Omental fat pad (tissue), 4 donors: ENCODE measurements at places on chromosomes 16 and 17. TPM values are rescaled to one million over a fixed set of nuclear protein-coding genes. Genes with fewer than 3 reads are reported as not detected.
A peak's percentile ranks its signal among the peaks of the same experiment; 100 is the strongest.

- DNase-seq: no peak
These were observed 483 bp downstream of the LLGL2 start for GRCh38 chr17:75525806-75526554.

- no peak for DNase-seq
These were observed 12.8 kb downstream of the SPNS3 start for GRCh38 chr17:4446326-4447071.

GRCh38 chr16:660459-661183, 7.3 kb upstream of the RHOT2 start:
- DNase-seq: peak; percentile 55

GRCh38 chr16:52092126-52092525, 454.8 kb downstream of the TOX3 start:
- no peak for DNase-seq

DNA sequence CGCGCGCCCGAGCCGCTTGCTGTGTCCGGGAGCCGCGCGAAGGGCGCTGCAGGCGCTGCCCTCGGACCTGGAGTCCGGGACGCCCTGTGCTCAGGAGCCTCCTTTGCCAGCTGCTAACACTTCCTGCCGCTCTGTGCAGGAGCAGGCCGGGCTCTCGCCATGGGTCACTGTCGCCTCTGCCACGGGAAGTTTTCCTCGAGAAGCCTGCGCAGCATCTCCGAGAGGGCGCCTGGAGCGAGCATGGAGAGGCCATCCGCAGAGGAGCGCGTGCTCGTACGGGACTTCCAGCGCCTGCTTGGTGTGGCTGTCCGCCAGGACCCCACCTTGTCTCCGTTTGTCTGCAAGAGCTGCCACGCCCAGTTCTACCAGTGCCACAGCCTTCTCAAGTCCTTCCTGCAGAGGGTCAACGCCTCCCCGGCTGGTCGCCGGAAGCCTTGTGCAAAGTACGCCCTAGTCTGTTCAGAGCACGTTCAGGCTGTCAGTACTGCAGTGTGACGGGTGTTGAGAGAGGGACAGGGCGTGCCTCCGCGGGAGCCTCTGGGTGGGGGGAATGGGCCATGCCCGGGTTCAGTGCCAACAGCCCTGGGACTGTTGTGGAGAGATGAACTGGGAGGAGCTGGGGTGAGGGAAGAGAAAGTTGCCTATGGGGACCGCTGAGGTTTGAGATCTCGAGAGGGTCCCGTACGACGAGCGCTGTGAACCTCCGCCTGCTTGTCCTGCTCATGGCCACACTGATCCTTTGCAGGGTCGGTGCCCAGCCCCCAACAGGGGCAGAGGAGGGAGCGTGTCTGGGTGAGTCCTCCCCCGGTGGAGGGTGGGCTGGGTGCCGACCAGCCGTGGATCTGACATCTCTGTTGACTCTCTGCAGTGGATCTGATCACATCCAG, 1.3 kb downstream of the ZNF276 start:
- no peak for DNase-seq

- no peak for DNase-seq
These were observed 160.6 kb downstream of the TANC2 start for GRCh38 chr17:63126607-63127006.

DNA sequence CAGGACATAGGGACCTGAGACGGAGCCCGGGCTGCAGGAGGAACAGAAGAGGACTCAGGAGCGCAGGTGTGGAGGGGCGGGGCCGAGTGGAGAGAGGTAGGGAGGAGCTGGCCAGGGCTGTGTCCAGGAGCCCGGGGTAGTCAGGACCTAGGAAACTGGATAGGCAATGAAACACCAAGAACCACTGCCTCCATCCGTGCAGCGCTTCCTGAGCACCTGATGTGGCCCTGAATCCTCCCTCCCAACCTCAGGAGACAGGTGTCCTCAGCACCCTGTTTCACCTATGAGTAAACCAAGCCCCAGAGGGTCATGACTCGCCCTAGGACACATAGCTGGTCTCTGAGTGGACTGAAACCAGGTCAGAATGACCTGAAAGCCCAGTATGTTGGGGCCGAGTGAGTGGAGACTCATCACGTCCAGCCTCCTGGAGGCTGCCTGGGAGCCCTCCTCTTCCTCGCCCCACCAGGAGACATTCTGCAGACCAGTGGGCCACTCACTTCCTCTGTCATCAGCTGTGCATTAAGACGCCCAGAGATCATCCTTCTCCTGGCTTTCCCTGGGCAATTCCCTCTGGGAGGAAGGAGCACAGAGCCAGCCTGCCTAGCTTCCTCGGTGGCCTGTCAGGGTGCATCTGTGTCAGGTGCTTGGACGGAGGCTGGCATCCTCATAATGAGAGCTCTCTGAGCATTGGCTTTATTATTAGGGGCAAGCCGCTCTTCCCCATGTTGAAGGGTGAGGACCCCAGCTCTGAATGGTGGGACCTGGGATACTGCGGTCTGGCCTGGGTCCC, 72.8 kb downstream of the SCNN1B start:
- DNase-seq: no peak

DNA sequence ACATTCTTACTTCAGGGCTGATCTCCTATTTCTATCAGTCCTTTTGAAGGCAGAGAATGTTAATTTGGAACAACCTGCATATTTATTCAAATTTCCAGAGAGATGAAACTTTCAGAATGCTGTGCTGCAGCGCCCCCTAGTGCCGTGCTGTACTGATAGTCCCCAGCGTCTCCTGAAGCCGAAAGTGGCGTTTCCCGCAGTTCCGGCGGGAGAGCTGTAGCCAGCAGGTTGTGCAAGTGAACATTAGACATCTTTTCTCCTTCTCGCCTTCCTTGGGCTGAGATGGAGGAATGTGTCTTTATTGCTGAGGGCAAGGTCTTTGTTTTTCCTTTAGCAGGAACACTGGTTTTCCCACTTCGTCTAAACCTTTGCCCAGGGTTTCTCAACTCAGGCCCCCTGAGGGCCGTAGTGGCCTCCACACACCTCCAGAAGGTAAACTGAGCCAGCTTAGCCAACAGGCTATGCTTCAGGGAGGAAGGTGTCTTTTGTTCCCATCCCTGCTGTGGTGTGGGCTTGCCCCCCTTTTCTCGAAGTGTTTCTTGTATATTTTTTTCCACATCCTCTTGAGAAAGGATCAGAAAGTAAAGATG, 26.4 kb downstream of the USP10 start:
- DNase-seq: peak; percentile 99

GRCh38 chr16:86740298-86740697, 161.9 kb downstream of the FOXL1 start:
- no peak for DNase-seq

DNA sequence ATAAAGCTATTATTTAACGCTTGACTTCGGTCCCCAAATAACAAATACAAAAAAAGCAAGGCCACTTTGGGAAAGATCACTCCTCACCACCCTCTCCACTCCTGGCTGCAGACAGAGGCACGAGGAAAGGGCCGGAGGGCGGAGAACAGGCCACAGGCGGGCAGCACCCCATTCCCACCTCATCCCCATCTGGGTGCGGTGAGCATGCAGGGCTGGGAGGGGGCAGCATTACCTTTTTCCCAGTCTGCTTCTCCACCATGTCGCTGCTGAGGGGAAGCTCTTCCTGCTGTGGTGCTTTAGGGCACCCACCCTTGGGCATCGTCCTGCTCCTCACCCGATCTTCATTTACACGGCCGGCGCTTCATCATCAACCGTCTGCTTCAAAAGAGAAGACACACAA, 99.2 kb downstream of the ZNF778 start:
- no peak for DNase-seq

DNA sequence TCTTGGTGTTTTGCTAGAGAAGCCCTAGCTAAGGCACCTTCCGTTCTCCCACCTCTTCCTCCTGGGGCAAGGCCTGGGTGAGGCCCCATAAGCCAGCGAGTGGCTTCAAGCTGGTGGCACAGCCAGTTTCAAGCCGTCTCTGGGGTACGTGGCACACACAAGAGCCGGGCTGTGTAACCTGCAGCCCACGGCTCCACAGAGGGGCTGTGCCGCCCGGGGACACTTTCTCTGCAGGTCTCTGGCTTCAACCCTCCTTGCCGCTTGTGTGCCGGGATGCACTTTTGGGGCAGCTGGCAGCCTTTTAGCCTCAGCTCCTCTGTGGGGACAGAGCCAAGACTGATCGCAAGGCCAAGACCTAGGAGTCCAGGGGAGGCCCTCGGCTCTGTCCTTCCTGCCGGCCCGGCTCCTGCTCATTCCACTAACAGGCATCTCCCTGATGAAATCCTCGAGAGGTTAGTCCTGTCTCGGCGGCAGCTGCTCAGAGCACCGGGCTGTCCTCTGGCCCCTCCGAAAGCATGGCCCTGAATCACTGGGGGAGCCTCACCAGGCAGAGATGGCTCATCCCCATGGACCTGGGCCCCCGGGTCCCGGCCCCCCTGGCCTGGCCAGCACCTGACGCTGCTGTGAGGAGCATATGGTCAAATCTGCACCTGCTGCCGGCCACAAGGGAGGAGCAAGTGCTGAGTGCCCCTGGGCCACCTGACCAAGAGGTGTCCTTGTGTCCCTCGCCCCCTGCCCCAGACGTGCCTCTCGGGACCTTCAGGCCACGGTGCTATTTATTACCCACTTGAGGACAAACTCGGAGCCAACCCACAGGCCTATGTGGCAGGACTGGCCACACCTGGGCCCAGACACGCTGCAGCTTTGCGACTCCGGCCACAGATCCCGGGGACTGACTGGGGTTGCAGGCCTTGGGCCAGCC, 98.5 kb downstream of the METRNL start:
- DNase-seq: no peak

- DNase-seq: no peak
These were observed 69.2 kb upstream of the KIFC3 start for GRCh38 chr16:57871456-57871855.

- DNase-seq: no peak
These were observed 15.3 kb downstream of the MEAK7 start for GRCh38 chr16:84489131-84489530.

- DNase-seq: no peak
These were observed 24.9 kb downstream of the HYDIN start for GRCh38 chr16:71205482-71206131.

DNA sequence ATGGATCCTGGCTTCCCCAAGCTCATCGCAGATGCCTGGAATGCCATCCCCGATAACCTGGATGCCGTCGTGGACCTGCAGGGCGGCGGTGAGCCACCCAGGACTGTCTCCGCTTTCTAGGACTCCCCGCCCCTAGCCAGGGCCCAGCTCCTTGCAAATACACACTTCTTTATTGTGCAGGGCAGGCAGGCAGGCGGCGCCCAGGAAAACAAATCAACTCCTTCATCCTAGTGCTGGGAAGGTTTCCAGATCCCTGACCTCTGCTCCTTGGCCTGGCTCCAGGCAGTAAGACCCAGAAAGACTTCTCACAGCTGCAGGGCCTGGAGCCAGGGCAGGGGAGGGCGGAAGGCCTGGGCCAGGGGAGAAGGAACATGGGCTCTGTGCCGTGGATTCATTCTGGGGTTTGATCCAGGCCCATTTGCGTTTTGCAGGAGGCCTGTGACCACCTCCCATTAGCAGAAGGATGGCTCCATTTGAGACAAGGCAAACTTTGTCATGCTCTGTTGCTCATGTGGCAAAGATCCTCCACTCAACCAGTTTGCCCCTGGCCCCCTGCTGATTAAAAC, 6.0 kb upstream of the LPCAT2 start:
- no peak for DNase-seq

The MSL1 gene
- 67.1 TPM for total RNA-seq

The RSL1D1 gene
- total RNA-seq: 269 TPM

The NEUROD2 gene
- total RNA-seq: 0.06 TPM

The SP6 gene
- total RNA-seq: 1.4 TPM

The HSBP1 gene
- 23.6 TPM for total RNA-seq

The ZPBP2 gene
- not detected for total RNA-seq

The NXN gene
- total RNA-seq: 6.8 TPM

The CD300C gene
- 9.4 TPM for total RNA-seq
